Germinal center (tissue), 1 donor: ENCODE measurements at places on chromosomes 3 and 15.

DNA sequence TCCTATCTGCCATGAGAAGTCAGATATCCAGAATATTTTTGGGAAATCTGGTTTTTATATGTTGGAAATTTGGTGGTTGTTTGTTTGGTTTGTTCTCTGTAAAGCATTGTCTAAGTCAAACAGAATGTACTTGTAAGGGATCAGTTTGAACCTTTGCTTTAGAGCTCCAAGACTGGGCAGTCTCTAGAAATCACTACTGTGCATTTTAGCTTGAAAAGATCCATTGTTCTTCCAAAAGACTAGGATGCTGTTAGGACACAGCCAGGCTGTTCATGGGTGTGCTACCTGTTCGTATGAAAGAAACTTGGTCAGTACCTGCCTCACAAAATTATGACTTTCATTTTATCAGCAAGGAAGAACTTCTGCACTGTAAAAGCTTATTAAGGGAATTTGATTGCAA, 182.6 kb downstream of the WDR72 start:
- no peak for DNase-seq

- no peak for DNase-seq
Observed at GRCh38 chr3:147038481-147038880, 367.9 kb downstream of the ZIC4 start.

DNA sequence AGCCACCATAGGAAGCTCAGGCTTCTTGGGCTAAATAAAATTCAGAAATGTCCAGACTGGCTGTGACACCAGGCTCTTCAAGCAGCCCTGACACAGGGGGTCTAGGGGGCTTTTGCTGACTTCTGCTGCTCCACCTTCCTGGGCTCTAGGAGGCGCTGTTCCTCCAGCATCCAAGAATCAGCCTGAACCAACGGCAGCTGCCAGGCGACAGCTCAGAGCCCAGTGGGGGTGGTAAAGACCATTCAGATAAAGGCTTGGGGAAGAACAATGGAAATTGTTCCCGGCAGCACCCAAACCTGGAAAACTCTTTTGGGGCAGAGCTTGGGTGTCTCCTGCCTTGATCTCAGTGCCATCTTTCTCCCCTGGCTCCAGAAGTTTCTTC, 21.6 kb upstream of the PSTPIP1 start:
- peak; percentile 35 for DNase-seq

DNA sequence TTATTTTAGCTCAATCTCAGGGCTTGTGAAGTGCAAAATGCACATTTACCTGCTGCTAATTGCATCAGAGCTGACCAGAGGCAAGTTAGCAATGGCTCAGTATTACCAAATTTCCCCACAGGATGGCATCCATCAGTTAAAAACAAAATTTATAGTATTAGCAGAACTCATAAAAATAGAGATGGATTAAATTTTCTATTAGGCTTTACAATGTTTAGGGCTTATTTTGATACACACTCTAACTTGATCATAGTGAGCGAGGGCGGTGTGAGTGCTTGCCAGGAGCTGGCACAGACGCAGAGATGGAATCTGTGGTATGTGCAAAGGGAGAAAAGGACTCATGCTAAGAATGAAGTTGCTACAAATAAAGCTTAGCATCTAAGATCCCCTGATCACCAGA, 241.0 kb downstream of the NSUN3 start:
- DNase-seq, result no peak

GRCh38 chr15:31169558-31169957, 68.0 kb upstream of the TRPM1 start:
- DNase-seq, result no peak

GRCh38 chr3:169477790-169478189, 185.7 kb downstream of the MECOM start:
- no peak for DNase-seq

GRCh38 chr3:163547014-163547685, 1531.1 kb downstream of the SI start:
- no peak for DNase-seq

GRCh38 chr3:172965256-172965655, 175.8 kb downstream of the SPATA16 start:
- DNase-seq, result no peak

DNA sequence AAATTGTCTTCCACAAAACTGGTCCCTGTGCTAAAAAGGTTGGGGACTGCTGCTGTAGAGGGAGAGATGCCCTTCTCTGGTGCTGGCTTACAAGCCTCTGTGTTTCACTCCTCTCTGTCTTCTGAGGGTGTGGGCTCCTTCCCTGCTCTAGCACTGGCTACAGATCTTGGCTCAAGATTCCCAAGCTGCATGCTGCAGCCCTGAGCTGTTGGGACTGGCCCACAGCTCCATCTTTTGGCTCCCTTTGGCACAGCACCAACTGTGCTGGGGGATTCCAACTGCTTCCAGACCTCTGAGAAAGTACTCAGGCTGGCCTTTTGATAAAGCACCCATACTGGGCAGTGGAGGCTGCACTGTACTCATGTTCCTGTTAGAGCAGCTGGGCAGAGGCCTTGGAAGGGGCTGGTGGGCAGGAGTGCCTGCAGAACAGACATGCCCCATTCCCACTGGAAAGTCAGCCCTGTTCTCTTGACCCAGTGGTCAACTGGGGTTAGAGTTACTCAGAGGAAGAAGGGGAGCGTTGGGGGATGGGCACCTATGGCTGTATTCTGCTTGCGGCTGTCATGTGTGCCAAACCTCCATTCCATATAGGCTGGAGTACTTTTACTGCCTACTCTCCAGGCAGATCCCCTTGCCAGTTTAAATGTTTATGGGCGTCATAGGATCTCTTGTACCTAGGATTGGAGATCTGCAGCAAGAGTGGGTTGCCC, 55.7 kb downstream of the GALK2 start:
- no peak for DNase-seq

GRCh38 chr3:172135185-172135584, 95.8 kb downstream of the FNDC3B start:
- DNase-seq, result no peak

DNA sequence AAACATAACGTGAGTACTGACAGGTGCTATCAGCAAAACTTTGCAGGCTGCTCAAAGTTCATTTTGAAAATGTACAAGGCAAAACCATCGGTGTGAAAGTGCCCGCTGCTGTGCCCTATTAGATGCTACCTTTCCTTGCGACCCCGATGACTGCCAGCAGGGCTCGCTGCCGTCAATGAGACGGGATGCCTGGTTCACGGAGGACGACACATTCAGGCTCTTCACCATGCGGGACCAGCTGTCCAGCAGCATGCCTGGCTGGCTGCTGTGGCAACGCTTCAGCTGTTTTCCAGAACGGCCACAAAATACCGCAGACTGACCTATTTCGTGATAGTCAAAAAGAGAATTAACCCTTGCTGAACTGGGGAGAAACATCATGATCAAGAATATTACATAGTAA, 92.7 kb upstream of the OCA2 start:
- DNase-seq, result no peak

- DNase-seq, result no peak
Observed at GRCh38 chr3:61821823-61822251, 260.5 kb downstream of the PTPRG start.

DNA sequence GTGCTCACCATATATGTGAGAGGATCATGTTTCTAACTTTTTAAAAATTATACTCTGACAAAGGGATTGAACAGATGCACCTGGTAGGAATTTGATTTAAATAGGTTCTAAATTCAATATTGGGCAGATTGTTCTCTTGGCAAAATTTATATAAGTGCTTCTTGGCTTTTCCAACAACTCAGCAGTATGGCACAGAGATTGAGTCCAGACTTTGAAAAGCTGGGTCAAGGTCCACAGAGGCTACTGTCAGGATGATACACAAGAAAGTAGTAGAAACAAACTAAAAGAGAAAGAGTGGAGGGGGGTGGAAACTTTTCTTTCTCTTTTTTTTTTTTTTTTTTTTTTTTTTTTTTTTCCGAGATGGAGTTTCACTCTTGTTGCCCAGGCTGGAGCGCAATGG, 203.2 kb upstream of the ADAMTS9 start:
- no peak for DNase-seq

GRCh38 chr15:78668987-78669386, 28.0 kb upstream of the CHRNB4 start:
- no peak for DNase-seq

DNA sequence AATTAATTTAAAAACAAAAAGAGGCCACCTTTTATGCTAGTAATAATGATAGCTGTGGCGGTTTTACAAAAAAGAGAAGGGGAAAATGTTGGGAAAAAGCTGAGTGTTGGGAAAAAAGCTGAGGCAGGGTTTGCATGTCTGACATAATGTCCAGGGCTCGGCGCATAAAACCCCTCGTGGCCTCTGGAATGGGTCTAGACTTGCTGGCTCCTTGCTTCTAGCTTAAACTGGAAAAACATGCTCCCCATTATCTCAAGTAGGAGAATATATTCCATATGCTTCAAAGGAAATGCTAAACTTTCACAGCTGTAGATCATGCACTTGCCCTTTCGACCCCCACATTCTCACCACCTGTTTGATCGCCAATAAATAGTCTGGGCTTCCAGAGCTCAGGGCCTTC, 53.0 kb downstream of the CYP19A1 start:
- no peak for DNase-seq

DNA sequence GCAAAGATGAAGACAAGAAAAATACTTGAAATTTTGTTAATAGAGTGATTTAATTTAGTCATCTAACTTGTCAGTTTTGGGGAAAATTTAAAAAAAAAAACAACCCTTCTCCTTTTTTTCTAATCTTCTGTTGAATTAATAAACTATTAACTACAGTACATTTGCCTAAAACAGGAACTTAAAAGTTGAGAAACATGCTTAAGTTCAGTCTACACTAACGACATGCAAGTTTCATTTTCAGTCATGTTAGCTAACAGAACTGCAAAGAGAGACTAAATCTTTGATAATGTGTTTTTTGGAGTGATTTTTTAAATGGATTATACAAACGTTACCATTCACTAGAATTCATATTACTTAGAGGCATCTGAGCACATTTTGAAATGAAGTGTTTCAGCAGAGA, 71.9 kb upstream of the MBNL1 start:
- no peak for DNase-seq

DNA sequence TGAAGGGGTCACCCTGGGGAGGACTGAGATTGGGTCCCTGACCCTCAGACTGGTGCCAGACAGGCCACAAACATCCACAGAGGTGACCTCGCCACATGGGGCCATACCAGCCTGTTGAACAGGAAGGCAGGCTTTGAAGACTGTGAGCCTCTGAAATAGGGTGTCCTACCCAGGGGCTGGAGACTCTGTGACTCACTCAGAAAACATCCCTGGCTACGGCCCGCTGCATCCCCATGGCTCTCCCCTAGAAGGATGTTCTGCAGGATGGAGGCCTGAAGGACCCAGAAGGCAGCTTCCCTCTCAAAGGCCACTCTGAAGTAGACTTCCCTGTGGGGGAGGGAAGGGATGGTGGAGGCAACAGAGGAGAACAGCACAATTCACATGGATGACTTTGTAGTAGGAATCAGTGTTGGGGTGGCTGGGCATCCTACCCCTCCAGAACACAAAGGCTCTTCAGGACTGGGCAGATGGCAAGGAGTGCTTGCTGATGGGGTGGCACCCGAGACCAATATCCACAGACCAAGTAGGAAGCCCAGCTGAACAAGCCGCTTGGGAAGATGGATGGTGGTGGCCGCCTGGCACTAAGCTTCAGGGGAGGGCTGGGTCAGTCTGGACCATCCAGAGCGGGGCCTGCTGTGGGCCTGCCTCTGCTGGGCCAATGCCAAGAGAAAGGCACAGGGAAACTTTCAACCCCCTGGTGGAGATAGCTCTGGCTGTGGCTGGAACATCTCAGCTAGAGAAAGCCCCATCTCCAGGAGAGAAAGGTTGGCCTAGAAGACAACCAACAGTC, 37.6 kb upstream of the DUSP7 start:
- DNase-seq, result no peak

GRCh38 chr3:134753999-134754742, 40.9 kb upstream of the EPHB1 start:
- no peak for DNase-seq

DNA sequence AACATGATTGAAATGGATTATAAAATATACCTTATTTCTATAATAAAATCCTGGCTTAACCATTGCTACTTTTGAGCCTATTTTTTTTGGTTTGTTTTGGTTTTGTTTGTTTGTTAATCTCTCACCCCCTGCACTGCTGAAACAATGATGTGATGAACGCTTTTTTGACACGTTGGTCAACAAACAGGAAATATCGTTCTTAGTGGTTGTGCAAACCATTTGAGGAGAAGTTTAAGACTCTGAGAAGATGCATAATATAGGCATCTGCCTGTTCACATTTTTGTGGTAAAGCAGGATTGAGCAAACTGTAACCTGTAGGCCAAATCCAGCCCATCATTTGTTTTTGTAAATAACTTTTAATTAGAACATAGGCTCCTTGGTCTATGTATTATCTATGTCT, 75.5 kb upstream of the MDFIC2 start:
- DNase-seq, result no peak

GRCh38 chr3:105791919-105792786, 76.7 kb downstream of the CBLB start:
- DNase-seq, result no peak

GRCh38 chr3:110311541-110311940, 760.1 kb upstream of the NECTIN3 start:
- DNase-seq, result no peak

DNA sequence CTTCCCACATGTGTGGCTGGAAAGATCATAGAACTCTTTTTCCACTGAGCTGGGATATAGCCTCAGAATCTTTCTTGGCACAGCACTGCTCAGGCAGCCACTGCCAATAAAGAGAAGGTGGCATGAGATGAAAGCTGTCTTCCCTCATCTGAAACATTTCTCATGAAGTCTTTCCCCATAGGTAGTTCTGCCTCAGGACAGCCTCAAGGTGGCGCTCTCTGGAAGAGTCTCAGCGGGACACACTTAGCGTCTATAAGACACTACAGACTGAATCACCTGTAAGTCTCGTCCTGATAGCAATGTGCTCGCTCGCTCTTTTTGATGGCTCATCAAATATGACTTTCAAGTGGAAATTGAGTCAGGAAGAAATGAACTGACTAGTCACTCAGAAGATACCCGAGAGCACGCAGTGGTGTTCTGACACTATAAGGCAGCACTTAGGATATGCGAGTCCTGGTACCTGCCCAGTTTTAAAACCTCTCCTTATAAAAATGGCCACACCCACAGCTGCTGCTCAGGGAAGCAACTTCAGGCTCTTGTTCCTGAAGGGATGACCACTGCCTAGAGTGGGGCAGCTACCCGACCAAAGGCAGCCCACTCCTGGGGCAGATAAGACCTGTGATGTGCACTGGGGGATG, 269.5 kb downstream of the SUCLG2 start:
- peak; percentile 50 for DNase-seq

- DNase-seq, result no peak
Observed at GRCh38 chr3:113140876-113141275, 70.5 kb upstream of the BOC start.

DNA sequence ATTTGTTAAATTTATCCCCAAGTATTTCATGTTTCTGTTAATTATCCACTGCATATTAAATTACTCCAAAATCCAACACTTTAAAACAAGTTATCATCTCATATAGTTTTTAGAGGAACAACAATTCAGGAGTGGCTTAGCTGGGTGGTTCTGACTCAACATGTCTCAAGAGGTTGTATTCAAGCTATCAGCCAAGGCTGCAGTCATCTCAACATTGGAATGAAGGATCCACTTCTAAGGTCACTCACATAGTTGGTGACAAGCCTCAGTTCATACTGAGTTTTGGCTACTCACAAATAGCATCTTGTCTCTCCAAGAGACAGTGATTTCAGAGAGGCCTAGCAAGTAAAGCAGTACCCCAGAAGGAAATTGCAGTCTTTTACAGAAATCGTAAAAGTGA, 134.7 kb downstream of the NR2E3 start:
- no peak for DNase-seq

- no peak for DNase-seq
Observed at GRCh38 chr3:127203024-127203423, 10.1 kb downstream of the PRR23E start.

- DNase-seq, result no peak
Observed at GRCh38 chr3:8790529-8790928, 21.1 kb upstream of the OXTR start.
